ENCODE measurements at places on chromosomes 6 and 20.
A peak's percentile ranks its signal among the peaks of the same experiment; 100 is the strongest.

DNA sequence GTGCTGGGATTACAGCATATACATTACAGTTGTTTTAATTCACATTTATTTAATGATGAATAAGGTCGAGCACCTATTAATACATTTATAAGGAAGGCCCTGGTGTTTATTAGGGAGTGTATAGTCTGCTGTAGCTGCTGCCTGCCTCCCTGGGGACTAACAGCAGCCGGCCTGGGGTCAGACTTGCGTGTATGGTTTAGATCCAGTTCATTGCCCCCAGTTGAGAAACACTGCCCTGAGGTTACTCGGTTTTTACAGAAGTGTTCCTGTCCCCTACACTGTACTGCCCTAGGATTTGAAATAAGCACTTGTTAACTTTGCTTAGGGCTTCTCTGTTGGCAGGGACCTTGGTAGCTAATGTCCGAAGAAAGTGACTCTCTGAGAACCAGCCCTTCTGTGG lies 4.0 kb downstream of the TTPAL start:
- DNase-seq: no peak

DNA sequence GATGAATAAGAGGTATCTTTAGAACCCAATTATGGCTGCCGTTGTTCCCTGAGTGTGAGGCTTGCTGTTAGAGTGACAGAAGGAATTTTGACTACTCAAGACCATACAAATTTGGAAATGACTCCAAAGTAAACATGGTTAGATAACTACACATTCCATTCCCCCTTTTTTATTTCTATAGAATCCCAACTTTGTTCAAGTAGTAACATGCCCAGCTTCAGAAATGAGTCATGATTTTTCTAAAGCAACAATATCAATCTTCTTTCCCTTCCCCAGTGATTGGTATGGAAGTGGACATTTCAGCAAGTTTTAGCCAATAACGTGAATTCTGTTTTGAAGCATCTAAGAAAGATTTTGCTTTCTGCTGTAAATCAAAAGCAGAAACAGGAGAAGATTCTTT lies 37.8 kb downstream of the HCRTR2 start:
- DNase-seq: no peak

GRCh38 chr20:57936636-57937385 lies 227.0 kb upstream of the PMEPA1 start:
- no peak for DNase-seq

DNA sequence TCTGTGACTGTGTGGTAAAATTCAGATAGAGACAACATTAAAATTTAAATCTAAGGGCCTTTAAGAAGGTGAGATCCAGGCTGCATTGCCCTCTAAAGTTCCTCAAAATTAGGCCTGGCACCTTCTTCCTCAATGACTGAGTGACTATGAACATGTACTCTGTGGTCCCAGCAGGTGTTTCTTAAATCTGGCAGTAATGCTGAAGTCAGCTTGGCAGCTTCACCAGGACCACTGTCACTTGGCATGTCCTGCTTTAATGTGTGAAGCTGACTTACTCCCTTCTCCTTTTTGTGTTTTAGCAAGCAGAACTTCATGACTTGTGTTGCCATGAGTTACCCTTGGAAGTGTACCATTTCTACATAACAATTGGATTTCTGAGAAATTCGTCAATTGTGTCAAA lies 141.7 kb downstream of the NKAIN2 start:
- no peak for DNase-seq

- DNase-seq: no peak
Observed at GRCh38 chr20:45452238-45452637, 17.3 kb upstream of the WFDC2 start.

DNA sequence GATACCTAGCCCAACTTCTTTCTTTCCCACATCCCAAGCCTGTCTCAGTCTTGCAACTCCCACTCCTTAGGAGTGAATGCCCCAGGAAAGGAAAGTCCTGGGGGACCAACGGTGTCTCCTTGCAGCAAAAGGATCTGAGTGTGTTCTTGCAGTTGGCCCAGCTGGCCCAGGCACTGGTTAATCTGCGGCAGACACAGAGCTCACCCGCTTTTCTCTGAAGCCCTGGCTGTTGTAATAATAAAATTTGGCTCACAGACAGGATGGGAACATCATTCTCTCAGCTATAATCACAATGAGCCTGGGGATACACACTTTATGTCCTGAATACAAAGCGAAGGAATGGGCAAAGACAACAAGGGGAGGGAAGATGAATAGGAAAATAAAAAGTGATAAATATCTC lies 287.0 kb upstream of the PRND start:
- no peak for DNase-seq

GRCh38 chr6:148463671-148464070 lies 121.0 kb downstream of the SASH1 start:
- DNase-seq: no peak

GRCh38 chr6:45772886-45773495 lies 242.7 kb downstream of the CLIC5 start:
- peak; percentile 19 for DNase-seq

DNA sequence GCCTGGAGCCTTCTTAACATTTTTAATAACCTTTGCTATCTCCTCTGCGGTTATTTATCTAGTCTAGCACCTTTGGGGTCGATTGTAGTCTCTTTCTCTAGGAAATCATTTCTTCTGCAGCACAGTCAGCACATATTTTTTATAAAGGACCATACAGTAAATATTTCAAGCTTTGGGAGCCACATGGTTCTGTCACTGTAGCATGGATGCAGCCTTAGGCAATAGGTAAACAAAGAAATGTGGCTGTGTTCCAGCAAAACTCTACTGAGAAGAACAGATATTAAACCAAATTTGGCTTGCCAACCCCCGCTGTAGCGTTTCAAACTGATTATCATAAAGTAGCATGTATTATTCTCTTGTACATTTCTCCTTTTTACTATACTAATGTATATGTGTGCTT lies 95.7 kb downstream of the SLC23A2 start:
- DNase-seq: peak; percentile 70

DNA sequence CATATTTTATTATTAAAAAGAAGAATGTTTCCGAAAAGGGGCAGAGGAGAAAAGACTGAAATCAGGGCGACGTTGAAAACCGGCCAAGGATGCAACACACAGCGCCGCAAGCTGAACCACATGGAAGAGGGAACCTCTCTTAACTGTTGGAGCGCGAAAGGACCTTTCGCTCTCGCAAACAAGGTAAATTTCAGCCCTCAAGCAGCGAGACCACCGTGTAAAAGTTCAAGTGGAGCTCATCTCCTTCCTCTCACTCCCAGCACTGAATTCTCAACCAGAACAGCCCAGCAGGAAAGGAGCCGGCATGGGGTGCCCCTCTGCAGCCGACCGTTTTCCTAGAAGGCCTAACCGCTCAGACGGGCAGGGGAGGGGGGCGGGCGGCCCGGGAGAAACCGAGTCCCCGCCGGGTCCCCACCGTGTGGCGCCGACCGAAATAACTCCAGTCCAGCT lies 621 bp downstream of the GPR63 start:
- DNase-seq: peak; percentile 75

DNA sequence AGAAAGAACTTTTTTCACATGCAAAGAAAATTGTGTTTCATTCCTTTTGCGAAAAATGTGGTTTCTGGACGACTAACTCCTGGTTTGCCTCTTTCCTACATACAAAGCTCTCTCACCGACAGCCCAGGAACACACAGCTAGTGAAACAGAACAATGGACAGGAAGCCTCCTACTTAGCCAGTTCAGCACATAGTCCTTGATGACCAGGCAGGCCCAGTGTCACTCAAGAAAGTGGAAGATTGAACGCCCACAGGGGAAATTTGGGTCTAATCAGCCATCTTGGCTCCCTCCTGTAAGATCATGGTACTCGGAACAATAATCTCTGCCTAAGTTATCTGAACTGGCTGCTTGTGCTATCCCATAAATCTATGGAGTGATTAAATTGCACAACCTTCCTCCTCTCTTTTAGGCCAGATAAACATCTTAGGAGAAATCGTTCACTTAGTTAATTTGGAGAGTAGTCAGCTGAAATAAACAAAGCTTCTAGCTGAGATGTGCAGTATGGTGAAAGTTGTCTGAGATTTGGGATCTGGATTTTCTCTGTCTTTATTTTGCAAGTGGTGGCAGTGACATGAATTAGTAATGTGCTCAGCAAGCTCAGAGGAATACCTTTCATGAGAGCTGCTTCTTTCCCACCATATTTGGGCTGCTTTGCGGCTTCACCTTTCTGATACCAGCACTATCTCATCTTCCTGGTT lies 147.0 kb downstream of the MTFR2 start:
- no peak for DNase-seq

DNA sequence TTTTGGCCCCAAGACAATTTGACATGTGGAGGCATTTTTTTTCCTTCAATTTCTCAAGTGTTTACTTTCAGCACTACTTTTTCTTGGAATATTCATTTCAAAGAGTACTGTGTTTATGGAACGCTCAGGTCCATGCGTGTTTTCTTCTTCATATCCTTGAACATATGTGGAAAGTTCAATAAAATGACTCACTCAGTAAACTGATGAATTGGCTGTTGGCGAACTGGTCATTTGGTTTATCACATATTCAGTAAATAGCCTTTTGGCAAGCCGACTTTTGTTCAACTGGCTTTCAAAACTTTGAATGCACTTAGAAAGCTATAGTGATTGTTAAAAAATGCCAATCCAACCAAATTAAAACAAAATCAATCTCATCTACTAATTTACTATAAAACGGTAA lies 964.6 kb upstream of the SLC35B3 start:
- DNase-seq: no peak

GRCh38 chr6:13725052-13725451 lies 13.4 kb upstream of the RANBP9 start:
- no peak for DNase-seq

DNA sequence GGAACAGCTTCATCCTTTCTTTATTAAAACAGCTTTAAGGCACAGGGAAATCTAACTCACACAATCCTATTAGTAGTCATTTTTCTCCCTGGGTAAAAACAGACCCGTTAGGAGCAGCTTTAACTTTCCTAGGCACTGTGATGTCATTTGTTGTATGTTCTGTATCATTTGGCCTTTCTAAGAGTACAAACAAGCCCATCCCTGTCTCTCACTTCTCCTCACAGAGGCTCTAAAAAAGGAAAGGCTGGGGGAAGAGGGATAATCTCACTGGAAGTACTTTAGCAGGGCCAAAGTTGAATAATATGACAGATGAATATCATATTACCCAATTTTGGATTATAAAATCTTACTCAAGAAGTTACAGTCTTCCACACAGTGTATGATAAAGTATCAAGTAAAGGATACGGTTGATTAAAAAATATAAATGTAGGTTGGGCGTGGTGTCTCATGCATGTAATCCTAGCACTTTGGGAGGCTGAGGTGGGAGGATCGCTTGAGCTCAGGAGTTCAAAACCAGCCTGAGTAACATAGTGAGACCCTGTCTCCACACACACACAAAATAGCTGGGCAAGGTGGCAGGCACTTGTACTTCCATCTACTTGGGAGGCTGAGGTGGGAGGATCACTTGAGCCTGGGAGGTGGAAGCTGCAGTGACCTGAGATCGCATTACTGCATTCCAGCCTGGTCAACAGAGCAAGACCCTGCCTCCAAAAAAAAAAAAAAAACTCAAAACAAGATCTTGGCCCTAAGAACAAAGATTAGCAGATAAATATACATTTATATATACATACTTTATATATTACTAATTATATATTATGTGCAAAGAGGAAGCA lies 7.9 kb downstream of the NUDT3 start:
- DNase-seq: no peak

DNA sequence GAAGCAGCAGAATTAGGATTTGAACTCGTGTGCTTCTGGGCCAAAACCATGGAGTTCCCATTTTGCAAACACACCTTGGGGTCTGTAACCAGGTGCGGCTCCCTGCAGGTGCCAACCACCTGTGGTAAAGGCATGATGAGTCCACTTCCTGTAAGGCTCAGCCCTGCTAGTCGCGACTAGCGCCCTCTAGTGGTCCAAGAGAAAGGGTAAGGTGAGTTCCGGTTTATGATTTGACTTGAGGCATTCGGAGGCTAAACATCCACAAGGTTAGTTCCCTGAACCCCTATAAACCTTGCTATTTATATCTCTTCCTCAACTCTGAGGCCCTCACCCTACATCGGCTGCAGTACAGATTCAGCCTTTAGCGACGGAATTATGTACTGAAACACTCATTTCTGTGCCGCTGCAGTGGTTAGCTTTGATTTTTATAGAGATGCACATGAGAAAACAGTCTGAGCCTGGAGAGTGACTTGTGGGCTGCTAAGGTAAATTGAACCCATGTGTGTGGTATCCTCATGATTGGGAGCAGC lies 173.4 kb downstream of the PLCB1 start:
- DNase-seq: peak; percentile 67

- DNase-seq: no peak
Observed at GRCh38 chr6:80205404-80205803, 98.9 kb downstream of the BCKDHB start.

GRCh38 chr6:160132776-160133338 lies 11.2 kb downstream of the SLC22A1 start:
- no peak for DNase-seq

GRCh38 chr6:137313928-137314855 lies 95.0 kb upstream of the IFNGR1 start:
- DNase-seq: peak; percentile 84

DNA sequence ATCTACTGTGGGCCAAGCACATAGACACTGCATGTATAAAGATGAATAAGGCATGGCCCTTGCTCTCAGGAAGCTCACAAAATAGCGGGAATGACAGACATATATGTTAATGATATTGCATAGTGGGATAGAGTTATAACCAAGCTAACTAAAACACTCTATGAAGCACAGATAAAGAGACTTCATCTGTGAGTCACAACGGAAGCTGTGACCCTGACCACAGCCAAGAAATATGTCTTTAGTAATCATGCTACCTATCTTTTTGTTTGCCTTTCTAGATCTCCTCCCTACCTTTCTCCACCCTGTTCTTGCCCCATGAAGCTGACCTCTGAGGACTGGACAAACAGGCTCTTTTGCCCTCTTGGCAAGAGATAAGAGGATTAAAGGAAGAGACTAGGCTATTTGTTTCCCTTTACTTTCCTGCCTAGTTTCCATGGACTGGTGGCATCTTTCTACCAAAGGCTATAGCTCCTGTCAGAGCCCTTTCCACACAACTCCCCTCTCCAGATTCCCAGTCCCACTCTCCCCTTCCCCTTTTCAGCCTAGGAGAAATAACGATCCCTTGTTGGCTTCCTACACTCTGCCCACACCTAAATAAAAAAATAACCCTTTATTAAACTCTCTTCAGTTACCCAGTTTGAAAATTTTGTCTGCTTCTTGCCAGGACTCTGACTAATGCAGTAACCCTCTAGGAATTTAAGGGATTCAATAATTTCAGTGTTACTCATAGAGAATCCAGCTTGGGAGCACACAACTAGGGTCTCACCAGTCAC lies 504.9 kb upstream of the MARCKS start:
- peak; percentile 81 for DNase-seq

DNA sequence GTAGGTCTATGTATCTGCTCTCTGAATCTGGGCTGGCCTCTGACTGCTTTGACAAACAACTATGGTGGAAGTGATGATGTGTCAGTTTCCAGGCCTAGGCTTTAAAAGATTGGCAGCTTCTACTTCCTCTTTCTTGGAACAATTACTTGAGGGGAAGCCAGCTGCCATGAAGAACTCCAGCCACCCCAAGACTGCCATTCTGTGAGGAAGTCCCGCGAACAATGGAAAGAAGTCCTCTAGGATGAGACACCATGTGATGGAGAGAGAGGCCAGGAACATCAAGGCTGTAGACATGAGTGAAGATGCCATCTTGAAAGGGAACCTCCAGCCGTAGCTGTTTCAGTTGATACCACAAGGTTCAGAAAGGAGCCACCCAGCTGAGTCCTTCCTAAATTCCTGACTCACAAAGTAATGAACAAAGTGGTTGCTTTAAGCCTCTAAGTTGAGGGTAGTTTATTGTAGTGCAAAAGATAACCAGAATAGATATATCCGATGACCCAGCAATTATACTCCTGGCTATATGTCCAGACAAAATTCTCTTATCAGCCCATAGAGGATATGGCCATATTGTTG lies 15.3 kb upstream of the TCF15 start:
- DNase-seq: peak; percentile 91

Data from OCI-M1 (cell line).